ENCODE measurements at places on chromosomes 3 and 15.

- DNase-seq, result no peak
Observed at GRCh38 chr3:11379824-11380701, 107.9 kb downstream of the ATG7 start.

- DNase-seq, result no peak
Observed at GRCh38 chr15:101373577-101373976, 78.5 kb upstream of the SNRPA1 start.

GRCh38 chr15:41010345-41010744, 57.1 kb downstream of the CHAC1 start:
- DNase-seq, result no peak

GRCh38 chr3:93988764-93989163, 8.8 kb downstream of the ARL13B start:
- no peak for DNase-seq

DNA sequence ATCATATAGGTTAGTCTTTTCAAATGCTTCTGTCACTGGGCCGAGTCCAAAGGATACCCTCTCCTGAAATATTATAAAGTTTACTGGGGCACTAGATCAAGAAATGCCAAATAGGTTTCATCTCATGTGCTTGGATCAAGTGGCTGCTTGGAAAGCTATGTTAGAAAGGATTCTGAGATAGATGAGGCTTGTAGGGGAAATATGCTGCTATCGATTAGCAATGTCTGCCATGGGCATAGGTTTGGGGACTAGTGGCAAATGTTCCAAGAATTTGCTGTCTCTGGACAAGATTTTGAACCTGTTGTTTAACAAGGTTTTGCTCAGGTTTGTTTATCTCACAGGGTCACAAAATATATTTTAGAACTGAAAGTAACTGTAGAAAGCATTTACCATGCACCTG, 23.0 kb upstream of the UBE2Q2 start:
- no peak for DNase-seq

DNA sequence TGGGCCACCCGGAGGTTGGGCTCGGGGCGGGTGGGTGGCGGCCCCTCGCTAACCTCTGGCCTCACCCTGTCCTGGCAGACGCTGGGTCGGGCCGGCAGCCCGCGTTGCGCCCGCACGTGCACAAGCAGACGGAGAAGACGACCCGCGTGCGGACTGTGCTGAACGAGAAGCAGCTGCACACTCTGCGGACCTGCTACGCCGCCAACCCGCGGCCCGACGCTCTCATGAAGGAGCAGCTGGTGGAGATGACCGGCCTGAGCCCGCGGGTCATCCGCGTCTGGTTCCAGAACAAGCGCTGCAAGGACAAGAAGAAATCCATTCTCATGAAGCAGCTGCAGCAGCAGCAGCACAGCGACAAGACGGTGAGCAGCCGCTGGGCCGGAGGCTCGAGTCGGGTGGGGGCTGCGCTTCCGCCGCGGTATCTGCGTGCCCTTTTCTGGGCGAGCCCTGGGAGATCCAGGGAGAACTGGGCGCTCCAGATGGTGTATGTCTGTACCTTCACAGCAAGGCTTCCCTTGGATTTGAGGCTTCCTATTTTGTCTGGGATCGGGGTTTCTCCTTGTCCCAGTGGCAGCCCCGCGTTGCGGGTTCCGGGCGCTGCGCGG, 3.7 kb downstream of the ISL2 start:
- no peak for DNase-seq

- no peak for DNase-seq
Observed at GRCh38 chr3:156648086-156648485, 26.3 kb upstream of the TIPARP start.

GRCh38 chr3:48086705-48087104, 70.5 kb upstream of the MAP4 start:
- no peak for DNase-seq

DNA sequence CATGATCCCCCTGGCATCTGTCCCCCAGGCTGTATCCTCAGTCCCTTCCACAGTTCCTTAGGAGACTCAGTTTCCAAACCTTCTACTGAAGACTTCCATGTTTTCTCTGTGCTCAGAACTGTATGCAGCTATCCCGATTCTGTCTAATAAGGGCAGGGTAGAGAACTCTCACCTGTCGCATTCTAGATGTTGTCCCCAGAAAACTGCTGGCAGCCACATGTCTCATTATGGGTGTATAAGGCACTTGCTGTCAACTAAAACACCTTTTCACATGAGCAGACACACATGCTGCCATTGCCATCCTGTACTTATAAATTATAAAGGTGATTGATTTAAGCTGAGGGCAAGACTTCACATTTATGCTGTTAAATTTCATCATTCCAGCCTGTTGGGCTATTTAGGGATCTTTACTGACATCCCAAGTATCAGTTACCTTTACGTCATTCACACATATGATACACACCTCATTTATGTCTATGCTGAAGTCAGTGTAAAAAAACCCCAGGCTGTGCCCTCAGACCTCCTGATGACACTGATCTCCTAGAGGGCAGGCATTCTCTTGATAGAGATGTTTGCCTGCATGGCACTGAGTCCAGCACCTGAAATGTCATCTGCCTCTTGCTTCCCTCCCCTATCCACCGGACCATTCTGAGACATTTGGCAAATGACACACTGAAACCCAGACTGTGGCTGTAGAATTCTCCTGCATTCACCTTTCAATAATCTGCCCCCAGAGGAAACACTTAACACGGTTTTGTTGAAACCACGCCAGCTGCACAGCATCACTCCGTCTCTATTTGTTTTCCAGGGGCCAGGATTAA, 35.8 kb downstream of the BTD start:
- DNase-seq, result no peak

DNA sequence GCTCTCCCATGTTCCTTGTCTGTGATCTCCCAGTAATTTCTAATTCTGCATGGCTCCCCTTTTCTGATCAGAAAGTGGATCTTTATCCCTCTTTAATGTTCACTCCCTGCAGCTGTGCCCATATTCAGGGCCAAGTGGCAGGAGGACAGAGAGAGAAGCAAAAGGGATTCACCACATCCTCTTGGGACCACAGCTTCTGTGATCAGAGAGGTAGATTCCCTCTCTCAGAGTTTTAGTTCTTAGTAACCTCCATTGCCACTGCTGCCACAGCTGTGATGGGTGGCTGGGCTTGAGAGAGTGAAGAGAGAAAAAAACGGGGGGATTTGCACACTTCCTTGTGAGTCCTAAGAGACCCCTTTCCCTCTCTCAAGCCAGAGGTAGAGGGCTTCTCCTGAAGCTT, 49.2 kb downstream of the GLCE start:
- DNase-seq, result no peak

DNA sequence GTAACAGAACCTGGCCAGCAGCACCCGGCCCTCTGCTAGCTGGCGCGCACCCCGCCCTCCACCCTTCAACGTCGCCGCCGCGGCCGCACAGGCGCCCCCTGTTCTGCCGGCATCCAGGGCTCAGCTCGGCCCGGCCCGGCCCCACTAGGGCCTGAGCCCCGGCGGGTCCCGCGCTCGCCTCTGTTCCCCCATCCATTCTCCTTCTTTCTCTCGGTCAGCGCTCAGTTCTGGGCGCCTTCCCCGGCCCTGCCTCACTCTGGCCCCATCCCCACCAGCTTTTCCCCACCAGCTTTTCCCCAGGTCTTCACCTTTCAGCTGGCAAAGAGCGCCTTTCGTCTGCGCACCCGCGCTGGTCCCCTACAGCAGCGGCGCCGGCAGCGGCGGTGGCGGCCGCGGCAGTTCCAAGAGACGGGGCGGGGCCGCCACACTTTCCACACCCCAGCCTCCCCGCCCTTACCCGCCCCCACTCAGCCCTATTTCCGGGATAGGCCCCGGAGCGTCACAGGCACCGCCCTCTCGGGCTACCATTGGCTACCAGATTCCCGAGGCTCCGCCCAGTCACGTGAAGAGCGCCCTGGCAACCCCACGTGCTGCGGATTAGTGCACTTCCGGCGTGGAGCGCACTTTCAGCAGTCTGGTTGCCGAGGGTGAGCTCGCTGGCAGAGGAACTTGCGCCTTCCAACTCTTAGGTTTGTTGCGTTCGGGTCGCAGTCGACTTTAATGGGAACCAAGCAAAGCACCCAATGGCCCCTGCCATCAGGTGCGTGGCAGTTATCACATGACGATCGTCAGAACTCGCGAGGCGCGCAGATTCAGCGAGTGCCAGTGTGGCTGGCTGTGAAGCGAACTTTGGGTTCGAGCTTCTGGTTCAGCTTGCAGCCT, at the start of gene EIF5A2:
Gene EIF5A2 (minus strand): TSS at position 403 of the 882 bp plus-strand sequence. CDS start 831 bp downstream, outside the sequence.
- peak; percentile 77 for DNase-seq

GRCh38 chr3:25297667-25298585, 130.1 kb upstream of the RARB start:
- DNase-seq, result no peak

- DNase-seq, result no peak
Observed at GRCh38 chr3:77303955-77304699, 264.2 kb downstream of the ROBO2 start.

DNA sequence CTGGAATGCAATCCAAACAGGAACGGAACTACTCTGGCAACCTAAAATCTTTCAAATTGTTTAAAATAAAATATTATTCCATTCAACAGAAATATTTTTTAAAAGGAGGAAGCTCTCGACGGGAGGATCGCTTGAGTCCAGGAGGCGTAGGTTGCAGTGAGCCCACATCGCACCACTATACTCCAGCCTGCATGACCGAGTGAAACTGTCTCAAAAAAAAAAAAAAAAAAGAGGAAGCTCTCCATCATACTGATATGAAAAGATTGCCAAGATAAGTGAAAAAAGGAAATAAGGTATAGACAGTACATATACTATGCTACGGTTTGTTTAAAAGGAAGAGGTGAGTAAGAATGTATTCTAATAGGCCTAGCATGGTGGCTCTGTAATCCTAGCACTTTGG, 3.6 kb downstream of the RAD18 start:
- DNase-seq, result no peak

DNA sequence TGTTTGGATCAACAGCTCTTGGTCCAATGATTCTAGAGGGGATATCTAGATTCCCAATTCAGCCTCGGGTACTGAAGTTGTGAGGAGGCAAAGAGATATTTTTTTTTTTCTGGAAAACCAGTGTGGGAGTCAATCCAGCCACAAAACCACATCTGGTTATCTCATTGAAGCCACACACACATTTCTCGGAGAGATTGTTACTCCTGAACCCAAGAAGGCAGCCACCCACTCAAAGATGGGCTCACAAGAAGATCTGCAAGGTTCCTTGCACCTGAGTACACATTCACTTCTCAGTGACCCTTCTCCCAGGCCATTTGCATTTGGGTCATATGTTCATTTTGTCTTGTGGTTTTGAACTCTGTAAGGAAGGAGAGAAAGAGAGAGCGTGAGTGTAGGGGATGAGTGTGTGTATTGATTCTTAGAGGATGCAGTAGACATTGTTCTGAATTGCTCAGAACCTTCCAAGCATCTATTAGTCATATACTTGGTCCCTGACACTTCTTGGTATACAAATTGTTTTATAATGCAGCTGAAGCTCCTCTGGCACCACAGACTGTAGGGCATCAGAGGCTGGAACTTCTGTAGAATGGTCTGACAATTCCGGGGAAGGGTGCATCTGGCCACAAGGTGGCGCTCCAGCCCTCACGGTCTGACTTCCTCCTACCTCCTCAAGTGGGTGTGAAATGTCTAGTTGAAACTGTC, 39.3 kb upstream of the TRA2B start:
- DNase-seq, result peak; percentile 39

DNA sequence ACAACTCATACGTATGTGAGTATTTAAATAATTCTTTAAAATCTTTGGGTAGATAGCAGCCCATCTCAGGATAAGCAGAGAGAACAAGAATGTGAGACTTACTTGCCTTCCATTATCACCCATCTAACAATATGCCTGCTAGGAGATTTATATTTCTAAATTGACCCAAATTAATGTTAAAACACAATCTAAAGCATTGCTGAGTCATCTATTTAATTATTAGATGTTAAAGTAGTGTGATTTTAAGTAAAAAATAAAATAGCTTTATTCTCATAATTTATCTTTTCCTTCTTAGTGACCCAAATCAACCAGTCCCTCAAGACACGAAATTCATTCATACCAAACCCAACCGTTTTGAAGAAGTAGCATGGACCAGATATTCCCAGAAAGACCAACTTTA, 578.9 kb upstream of the NAALADL2 start:
- no peak for DNase-seq

DNA sequence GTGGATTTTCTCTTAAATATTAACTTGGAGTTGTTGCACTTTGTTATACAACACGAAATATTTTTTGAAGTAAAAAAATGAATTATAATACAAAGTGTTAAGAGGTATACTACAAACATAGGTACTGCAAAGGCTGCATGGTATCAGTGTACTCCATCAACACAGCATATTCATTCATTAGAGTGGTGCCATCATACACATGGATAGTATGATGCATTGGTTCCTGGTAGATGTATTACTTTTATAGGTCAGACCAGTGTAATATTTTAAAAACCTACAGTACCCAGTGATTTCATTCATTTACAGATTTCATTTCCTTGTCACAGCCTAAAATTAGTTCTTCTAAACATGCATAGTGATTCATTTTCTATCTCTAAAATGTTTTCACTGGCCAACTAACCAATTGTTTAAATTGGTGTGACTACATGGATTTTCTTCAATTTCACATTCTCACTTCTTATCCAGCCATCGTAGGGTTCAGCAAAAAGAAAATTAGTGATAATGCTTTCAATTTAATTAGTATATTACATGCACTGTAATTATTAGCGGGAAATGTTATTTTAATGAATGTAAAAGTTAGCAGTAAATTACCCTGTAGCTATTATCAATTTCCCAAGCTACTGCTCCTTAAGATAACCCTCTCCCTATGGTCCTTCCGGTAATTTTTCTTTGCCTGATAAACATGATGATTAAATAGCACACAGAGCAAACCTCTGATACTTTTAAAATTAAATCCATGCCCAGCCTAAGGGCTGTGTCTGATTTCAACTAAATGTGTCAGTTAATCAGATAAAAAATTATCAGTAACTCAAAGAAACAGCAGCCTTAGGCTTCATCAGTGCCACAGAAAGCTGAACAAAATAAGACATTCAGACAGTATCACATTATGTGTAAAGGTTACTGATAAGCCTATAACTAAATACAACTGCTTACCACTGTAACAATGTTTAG, 68.4 kb downstream of the DPH6 start:
- DNase-seq, result no peak

DNA sequence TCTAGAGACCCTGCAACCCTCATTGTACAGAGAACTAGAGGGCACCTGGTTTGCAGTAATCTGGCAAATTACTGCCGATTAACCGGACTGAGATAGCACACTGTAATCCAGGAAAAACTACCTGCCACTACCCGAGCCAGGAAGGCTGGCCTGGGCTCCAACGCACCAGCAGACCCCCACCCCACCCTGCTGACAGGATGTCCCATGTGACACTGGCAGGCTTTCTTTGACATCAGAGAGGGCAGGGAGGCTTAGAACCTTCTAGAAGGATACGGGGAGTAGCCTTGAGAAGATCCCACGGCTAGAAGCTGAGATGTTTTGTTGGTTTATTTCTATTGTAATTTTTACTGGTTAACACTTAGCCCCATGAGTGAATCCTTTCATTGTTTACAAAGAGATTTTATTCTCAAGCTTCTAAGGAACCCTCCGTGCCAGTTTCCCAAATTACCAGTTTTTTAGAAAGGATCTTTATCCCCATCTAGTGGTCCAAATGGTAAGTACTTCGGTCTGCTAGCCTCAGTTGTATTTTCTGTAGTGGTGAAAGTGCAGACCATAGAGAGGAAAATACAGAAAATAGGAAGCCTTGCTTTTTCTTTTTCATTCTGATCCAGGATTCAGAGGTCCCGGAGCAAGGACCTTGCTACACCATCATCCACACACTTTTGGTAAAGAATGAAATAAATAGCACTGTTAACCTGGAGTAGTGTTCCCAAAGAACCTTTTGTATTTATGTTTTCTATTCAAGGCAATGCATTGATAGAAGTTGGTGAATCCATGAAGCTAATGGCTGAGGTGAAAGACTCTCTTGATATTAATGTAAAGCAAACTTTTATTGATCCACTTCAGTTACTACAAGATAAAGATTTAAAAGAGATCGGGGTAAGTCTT, 81.9 kb upstream of the ADAMTSL3 start:
- no peak for DNase-seq

- DNase-seq, result no peak
Observed at GRCh38 chr3:112187300-112187699, 54.3 kb upstream of the GCSAM start.
